ENCODE measurements at places on chromosomes 7 and 10.
A peak's percentile ranks its signal among the peaks of the same experiment; 100 is the strongest.

- no peak for DNase-seq
Observed at GRCh38 chr7:47318395-47319182, 263.3 kb downstream of the TNS3 start.

- DNase-seq: peak; percentile 82
Observed at GRCh38 chr7:73623798-73624668, at the start of gene MLXIPL. TSS of gene MLXIPL (minus strand) at chr7:73624522. CDS start at chr7:73624492, 30 bp downstream.

- DNase-seq: no peak
Observed at GRCh38 chr7:134462337-134462925, 3.5 kb upstream of the AKR1B1 start.

DNA sequence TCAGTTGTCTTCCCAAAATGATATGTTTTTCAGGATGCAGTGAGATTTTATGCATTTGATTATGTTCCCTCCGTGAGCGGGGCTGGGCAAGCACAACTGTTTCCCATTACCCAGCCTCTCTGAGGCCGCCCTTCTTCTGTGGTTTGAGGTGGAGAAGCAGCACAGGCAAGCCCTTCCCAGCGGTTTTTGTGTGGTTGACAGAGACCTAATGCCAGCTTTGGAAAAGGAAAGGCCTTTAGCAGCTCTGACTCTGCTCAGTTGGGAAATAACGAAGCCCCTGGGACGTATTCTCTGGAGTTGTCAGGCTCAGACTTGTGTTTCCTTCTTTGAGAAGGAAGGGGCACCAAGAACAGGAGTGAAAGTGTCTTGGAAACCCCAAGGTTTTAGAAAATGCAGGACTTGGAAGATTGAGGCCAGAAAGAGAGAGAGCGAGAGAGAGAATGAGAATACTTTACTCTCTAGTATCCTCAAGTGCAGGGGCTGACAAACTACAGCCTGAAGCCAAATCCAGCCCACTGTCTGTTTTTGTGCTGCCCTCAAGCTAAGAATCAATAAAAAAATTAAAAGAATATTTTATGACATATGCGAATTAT lies 20.6 kb upstream of the PDCD4 start:
- DNase-seq: no peak

DNA sequence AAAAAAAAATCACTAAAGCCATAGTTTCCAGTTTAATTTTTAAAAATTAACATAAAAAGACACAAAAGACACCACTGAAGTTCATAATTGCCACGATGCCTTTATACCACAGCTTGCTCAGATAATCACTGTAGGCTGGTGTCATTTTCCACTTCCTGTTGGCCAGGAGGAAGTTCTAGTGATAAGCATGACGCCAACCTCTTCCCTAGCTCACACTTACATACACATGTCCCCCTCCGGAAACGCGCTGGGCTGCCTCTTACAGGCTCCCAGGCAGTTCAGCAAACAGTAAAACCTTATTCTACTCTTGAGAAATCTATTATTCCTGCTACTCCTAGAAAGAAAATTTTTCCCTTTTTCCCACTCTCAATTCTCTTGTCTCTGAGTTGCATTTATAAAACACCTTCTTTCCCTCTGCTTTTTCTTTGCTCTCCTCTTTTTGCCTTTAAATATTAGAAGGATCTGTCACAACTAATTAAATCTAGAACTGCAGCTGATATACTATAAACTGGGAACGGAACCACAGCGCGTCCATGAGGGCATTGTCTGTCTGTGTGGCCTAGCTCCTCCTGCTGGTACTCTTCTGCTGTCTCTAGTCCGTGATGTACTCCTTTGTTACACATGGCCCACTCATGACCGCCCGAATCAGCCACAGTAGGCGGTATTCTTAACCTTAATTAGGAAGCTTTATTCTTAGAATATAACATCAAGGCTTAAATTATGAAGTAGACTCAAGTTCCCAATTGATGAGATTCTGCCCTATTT lies 664.9 kb downstream of the CNTNAP2 start:
- DNase-seq: no peak

- no peak for DNase-seq
Observed at GRCh38 chr10:16674147-16674703, 143.0 kb downstream of the RSU1 start.

DNA sequence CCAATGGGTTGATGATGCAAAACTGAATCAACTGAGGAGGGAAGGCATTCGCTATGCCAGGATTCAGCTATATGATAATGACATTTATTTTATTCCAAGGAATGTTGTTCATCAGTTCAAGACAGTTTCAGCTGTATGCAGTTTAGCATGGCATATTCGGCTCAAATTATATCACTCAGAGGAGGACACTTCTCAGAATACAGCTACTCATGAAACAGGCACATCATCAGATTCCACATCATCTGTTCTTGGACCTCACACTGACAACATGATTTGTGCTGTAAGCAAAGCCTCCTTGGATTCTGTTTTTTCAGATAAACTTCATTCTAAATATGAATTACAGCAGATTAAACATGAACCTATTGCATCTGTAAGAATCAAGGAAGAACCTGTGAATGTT lies 19.7 kb downstream of the TMEM60 start:
- DNase-seq: no peak

GRCh38 chr7:134297489-134297888 lies 19.2 kb downstream of the SLC35B4 start:
- DNase-seq: no peak

- DNase-seq: no peak
Observed at GRCh38 chr10:24718031-24718855, 5.4 kb downstream of the ARHGAP21 start.

Data from NT2/D1 (cell line).